ENCODE measurements at places on chromosomes 4 and X. TPM values are rescaled to one million over a fixed set of nuclear protein-coding genes. Genes with fewer than 3 reads are reported as not detected.

DNA sequence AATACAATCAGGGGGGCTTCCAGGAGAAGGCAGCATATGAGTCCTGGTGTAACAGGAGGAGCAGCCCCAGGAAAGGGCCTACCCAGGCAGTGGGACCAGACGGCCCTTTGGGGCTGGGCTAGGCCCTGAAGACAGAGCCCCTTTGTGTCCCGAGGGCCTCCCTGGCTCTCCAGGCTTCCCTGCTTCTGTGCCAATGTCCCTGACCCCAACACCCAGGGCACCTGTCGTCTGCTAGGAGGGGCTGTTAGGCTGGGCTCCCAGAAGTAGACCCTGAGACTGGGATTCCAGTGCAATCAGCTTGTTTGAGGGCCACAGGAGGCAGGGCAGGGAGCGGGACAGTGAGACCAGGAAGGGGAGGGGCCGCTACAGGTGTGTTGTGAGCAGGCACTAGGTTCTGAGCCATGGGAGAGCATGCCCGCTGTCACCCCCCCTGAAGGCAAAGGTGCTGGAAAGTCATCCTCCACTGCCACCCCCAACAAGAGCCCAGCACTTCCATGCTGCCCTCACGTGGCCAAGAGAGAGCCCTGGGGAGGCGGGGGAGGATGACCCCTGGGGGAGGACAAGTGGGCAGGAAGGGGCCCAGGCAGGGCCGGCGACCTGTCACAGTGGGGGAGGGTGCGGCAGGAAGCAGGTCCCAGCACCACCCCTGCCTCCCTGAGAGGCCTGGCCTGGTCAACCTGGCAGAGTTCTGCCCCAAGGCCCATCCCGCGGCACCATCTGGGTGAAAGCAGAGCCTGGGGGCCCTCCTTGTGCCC lies 64.8 kb downstream of the ADRA2C start:
- no peaks in the 10 kb centered on the region for H3K27me3 ChIP-seq
- no peak overlapping the region for H3K4me3 ChIP-seq
- no peak for DNase-seq

DNA sequence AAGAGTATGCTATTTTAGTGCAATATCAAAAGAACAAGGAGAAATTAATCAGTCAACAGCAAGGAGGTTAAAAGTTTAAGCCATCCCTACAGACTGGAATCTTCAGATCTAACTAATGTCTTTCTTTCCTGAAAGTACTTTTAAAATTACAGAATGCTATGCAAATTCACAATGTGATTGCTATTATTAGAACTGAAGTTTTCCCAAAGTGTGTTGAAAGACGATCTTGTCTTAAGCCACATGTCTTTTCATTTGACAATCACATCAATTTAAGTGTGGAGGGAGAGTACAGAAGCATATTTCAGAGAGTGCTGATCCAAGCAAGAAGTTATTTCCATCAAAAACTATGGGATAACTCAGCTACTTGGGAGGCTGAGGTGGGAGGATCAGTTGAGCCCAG lies 64.7 kb upstream of the TNIP3 start:
- no peaks in the 10 kb centered on the region for H3K36me3 ChIP-seq
- H3K4me3 ChIP-seq, result no peak overlapping the region
- H3K4me1 ChIP-seq, result no peaks in the 10 kb centered on the region
- no peak overlapping the region for H3K27ac ChIP-seq

GRCh38 chrX:79133904-79134303 lies 10.6 kb upstream of the GPR174 start:
- H3K27ac ChIP-seq, result no peak overlapping the region
- H3K4me3 ChIP-seq, result no peak overlapping the region
- no peaks in the 10 kb centered on the region for H3K27me3 ChIP-seq
- H3K36me3 ChIP-seq, result no peaks in the 10 kb centered on the region
- DNase-seq, result no peak

GRCh38 chr4:1329408-1330371 lies 17.3 kb upstream of the UVSSA start:
- H3K4me3 ChIP-seq, result no peak overlapping the region
- DNase-seq, result no peak
- peaks cover 9% of the 10 kb centered on the region for H3K4me1 ChIP-seq
- no peak overlapping the region for H3K27ac ChIP-seq
- H3K36me3 ChIP-seq, result peaks cover 37% of the 10 kb centered on the region

Gene SULT1E1
- total RNA-seq, result not detected

Gene FMR1NB
- total RNA-seq, result not detected

Measured in thoracic aorta (tissue), 2 donors.